ENCODE measurements at places on chromosomes 2 and 18.

DNA sequence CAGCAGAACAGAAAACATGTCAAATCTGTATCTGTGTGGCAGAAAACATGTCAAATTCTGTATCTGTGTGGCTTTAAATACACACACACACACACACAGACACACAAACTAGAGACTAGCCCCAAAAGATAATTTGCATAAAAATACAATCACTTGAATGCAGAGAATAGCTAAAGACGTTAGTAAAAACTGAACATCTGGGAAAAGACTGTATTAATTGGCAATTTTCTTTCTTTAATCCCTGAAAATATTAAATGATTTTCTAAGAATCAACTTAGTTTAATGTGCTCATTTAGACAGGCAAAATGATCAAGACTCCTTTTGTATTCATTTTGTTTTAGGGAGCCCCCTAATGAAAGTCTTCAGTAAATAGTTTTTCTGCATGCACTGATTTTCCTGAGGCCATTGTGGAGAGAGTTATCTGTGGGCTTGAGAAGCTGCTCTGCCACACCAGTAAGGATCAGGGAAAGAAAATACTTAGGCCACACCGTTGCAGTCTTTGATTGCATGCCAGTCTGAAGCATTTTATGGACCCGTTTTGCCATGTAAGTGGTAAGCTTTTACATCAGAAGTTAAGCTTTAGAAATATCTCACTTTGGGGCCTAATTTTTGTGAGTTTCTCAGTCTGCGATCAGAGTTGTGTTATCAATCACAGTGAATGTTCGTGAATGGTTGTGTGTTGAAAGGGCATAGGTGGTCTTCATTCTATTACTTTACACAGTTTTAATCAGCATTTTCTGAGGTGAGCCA, 2.2 kb downstream of the SPATS2L start:
- DNase-seq = no peak

DNA sequence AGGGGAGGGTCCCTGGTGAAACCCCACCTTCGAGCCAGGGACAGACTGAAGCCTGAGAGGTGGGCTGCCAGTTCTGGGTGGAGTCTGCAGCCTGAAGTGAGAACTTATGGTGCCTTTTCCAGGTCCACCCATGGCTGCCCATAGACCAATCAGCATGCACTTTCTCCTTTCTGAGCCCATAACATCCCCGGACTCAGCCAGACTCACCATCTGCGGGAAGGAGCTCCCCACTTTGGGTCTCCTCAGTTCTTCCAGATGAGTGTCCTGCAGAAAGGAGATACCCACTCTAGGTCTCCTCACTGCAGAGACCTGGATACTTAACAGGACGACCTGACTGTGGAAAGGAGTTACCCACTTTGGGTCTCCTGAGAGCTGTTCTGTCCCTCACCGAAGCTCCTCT, 1673.4 kb upstream of the TMEFF2 start:
- no peak for DNase-seq

- no peak for DNase-seq
Observed at GRCh38 chr18:36212301-36213171, 25.2 kb downstream of the MOCOS start.

DNA sequence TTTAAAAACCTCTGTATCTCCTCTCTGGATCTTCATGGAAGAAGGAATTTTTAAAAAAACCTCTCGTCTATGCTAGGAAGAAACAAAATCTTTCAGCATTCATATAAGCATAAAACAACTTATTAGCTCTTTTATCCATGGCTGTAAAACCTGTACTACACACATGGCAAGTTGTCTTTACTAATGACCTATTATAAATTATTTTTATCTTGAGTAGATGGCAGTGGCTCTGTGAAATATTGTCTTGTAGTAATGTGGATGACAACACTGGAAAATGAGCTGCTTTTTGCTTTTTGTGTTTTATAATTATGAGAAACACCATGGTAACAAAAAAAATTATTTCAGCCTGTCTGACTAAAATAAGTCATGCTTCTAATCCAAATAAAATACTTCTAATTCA, 18.9 kb downstream of the PHLPP1 start:
- no peak for DNase-seq

DNA sequence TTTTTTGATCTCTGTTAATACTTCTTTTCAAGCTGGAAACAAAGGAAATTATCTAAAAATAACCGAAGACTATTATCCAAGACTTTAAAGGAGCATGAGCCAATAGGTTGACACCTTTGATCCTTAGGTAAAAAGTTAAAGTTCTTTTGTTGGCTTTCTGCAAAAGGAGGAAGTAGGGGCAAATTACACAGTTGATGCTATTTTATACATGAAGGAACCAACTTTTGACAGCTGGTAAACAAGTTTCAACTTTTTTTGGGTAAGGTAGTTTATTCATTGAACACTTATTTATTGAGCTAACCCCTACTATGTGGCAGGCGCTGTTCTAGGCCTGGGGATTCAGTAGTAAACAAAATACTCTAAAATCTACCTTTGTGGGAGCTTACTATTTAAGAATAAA, 66.6 kb upstream of the ZEB2 start:
- no peak for DNase-seq

DNA sequence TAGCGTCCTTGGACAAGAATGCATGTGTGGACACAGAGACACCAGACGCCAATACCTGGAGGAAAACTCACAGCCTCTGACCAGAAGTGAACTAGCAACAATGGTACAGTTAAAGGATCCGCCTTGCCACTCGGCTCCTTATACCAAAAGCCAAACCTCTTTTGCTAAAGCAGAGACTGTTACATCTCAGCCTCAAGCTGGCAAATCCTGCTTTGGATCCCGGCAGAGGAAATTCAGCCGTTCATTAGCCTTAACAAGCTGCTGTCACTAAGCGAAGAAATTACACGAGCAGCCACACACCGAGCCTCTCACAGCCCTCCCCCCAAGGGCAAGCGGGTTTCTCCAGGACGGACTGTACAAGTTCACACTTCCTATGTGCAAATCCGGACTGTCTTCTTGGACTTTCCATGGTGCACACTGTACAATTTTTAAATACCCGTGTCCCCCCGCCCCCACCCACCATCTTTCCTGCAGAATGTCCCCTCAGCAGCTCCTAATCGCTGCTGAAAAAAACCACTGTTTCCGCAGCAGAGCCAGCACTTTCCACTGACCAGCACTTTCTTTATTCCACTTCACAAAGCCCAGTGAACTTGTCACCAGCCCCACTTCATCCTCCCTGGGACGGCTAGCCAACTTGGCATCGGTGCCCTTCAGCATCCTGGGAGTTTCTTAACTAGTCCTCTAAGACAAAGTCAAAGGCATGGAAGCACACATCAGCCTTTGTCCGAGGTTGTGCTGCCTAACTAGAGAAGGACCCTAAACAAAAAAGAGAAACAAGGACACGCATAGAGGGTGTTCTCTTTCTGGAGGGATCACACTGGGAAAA, 1.5 kb downstream of the KLF7 start:
- no peak for DNase-seq

DNA sequence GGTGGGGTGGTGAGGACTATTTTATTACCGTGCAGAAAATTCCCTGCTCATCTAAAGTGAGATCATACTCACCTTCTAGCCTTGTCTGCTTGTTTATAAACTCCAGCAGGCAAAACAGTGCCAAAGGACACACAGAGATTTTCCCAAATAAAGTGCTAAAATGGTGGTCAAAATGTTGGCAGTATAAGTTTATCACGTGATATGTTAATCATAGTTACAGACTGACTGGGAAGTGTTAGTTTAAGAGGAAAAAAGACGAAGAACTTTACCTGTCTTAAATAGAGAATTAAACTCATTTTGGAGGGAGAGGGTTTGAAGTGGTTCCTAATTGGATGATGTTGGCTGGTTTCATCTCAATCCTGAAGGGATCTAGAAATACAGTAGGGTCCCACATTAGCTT, 691.7 kb upstream of the FANCL start:
- no peak for DNase-seq

DNA sequence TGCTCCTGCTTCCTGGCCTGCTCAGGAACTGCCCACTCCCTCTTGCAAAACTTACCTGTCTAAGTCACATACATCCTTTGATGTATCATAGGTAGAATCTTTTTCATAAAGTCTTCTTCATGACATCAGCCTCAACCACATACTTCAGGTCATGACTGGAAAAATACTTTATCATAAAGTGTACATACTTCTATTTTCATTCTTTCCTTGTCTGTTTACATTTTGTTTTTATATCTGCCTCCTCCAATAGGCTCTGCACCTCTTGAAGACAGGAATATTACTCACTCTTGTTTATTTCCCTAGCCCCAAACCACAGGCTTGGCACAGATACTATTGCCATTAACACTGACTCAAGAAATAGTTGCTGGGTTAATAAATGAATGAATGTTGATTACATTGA, 43.6 kb upstream of the ZNF804A start:
- no peak for DNase-seq

DNA sequence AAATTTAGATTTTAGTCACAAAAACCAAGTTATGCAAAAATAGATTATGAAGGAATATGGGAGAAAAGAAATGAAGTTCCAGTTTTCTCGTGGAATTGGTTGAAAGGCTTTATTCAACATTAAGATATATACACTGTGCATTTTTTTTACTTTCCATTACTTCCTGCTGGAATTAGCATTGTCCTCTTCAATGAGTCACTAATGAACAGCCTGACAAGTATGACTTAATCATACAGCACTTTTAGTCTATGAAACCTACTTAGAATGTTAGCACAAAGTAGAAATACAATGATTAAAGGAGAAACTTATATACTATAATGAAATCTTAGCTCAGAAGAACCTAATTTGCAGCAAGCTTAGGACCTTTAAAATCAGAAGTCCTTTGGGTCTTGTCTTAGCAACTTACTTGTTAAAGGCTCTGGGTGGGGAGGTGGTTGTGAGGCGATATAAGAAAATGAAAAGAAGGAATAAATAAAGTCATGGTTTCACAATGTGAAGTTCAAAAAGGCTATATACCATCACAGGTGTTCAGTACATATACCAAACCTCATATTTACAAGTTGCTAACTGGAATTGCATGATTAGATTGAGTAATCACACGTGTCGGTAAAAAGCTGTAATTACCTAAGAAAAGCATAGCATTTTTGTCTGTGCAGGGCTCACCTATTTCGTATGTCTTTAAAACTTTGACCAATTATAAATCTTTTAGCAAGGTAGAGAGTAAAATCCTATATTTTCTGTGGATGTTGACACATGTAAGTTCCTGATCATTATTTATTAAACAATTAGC, 236.8 kb downstream of the CAMKMT start:
- DNase-seq = no peak

DNA sequence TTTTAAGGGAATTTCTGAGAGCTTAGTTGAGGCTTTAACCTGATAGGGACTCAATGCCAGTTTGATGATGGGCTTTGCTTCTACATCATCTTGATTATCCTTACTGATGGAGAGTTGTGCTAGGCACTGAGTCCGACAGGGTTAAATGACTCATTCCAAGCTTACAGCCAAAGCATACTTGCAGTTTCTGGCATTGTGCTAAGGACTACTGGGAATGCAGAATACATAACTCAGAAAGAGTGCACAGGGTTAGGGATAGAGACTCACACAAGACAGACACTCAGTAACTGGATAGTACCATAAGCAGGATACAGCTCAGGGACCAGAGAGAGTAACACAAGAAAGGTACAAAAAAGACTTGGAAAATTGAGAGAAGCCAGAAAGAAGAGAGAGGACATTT, 94.1 kb upstream of the SLC14A2 start:
- DNase-seq = no peak

GRCh38 chr2:234334151-234334550, 162.7 kb downstream of the ARL4C start:
- no peak for DNase-seq

- no peak for DNase-seq
Observed at GRCh38 chr2:161133366-161133765, 26.9 kb upstream of the TANK start.

GRCh38 chr2:168526641-168527040, 70.6 kb downstream of the CERS6 start:
- DNase-seq = no peak

- DNase-seq = no peak
Observed at GRCh38 chr2:170354855-170355780, 177.2 kb downstream of the MYO3B start.

- DNase-seq = no peak
Observed at GRCh38 chr18:8602040-8602439, 7.2 kb upstream of the RAB12 start.

DNA sequence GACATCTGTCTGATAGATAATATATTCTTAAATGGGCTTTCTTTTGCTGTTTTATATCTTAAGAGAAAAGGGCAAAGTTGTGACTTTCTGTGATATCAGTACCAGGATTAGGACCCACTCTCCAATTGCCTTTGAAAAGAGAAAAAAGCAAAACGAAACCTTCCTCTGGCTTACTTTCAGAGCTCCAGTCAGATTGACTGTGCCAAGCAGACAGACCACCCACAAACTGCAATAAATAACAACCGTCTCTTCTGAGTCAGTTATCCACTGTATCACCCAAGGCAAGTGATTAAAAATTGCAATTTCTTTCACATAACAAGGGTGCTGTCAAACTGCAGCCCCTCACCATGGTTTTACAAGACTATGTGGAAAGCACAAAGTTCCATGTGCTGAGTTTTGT, 230.5 kb upstream of the SETBP1 start:
- no peak for DNase-seq

DNA sequence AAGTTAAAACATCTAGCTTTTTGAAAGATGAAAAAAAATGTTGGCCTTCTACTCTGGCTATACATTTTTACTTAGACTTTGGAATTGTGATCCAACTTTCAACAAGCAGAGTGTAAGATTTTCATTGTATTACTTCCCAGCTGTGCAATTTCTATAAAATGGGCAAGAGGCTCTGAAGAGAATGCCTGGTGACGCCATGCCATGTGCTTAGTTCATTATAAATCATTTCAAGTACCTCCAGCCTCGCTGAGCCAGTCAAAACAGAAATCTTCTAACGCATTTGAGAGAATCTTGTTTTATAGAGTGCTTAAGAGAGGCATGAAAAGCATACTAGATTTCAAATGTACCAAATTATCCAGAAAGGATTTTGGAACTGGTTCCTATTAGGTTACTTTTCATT, 10.1 kb upstream of the STK17B start:
- no peak for DNase-seq

GRCh38 chr2:145273840-145274239, 753.9 kb upstream of the ZEB2 start:
- DNase-seq = no peak

DNA sequence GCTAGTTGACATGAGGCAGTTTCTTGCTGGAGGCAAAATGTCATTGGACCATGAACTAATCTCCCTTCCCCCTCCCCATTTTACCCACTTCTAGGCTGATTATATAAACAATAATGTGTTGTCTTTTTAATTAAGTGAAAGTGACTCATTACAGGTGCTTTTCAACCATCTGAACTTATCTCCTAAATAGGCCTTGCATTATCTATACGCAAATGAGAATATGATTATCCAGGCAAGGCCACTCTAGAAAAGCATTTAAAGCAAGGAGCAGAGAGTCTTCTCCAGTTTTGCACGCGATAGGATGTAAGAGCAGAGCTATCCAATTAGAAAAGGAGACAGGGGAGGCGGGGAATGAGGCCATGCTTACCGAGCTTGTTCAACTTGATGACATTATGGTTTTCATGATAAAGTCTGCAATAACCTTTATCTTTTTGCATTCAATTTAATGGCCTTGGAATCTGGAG, 286.1 kb upstream of the SIX3 start:
- no peak for DNase-seq

- DNase-seq = no peak
Observed at GRCh38 chr2:172836347-172836821, 100.7 kb downstream of the RAPGEF4 start.

- no peak for DNase-seq
Observed at GRCh38 chr2:169015943-169016342, 15.2 kb downstream of the ABCB11 start.

- no peak for DNase-seq
Observed at GRCh38 chr2:241126201-241126611, 23.1 kb downstream of the PASK start.

- DNase-seq = no peak
Observed at GRCh38 chr2:16622399-16622968, 43.1 kb downstream of the CYRIA start.
